Stimulated activated naive CD8-positive, alpha-beta T cell treated with anti-CD3 and anti-CD28 coated beads, Interleukin-15, amount 100 ng/mL, for 72 hours (primary cell): ENCODE measurements at places on chromosomes 3 and 15.

- peak; percentile 47 for DNase-seq
These were observed 37.7 kb upstream of the FGD5 start for GRCh38 chr3:14780927-14781507.

DNA sequence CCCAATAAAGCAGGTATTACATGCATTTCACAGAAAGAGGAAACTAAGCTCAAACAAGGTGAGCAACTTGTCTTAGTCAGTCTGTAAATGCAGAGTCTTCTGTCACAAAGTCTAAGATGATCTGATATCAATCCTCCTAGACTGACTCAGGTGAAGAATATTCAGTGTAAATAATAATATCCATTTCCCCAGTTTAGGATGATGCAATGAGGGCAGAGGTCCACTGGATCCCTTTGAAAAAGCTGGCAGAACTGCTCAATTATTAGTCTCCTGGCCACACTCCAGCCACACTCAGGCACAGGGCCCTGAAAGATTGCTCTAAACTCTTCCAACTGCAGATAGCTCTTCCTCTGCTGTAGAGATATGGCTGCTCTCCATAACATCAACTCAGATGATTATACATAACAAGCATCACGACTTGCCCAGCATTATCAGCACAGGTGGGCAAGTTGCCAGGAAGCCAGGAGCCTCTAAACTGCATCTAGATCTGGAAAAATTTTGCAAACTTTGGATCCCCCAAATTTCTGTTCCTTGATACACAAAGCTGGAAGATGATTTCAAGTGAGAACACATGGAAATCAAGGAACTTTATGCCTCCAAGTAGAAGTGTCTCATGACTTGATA lies 129.8 kb upstream of the CPNE4 start:
- no peak for DNase-seq

GRCh38 chr15:31347981-31348803 lies 21.6 kb downstream of the KLF13 start:
- no peak for DNase-seq

- DNase-seq = no peak
These were observed 102.9 kb downstream of the SRGAP3 start for GRCh38 chr3:9146367-9147071.

GRCh38 chr3:182738583-182739411 lies 54.5 kb upstream of the ATP11B start:
- no peak for DNase-seq
